ENCODE measurements at places on chromosomes 7 and 10.

DNA sequence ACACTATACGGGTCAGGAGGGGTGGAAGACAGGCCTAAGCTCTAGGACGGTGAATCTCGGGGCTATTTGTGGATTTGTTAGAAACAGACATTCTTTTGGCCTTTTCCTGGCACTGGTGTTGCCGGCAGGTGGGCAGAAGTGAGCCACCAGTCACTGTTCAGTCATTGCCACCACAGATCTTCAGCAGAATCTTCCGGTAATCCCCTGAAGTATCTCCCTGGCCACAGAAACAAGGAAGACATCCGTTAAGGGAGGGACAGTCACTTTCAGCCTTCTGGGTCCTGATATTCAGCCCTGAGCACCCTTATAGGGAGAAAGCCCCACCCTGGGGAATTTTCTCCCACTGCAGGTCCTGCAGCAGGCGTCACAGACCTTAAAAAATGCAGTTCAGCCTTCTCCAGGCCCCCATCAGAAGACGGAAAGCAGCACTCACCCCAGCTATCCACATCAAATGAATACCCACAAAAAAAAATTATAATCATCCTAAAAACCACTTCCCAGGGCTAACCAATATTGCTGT lies 23.2 kb downstream of the PLAC9 start:
- no peak for DNase-seq

- DNase-seq, result no peak
Measured at GRCh38 chr10:4371691-4372295, 454.2 kb upstream of the AKR1E2 start.

GRCh38 chr7:149179241-149179640 lies 16.1 kb upstream of the ZNF282 start:
- no peak for DNase-seq

GRCh38 chr7:7127773-7128172 lies 54.6 kb upstream of the C1GALT1 start:
- DNase-seq, result no peak

- DNase-seq, result no peak
Measured at GRCh38 chr10:95350219-95350829, 59.5 kb upstream of the PDLIM1 start.

DNA sequence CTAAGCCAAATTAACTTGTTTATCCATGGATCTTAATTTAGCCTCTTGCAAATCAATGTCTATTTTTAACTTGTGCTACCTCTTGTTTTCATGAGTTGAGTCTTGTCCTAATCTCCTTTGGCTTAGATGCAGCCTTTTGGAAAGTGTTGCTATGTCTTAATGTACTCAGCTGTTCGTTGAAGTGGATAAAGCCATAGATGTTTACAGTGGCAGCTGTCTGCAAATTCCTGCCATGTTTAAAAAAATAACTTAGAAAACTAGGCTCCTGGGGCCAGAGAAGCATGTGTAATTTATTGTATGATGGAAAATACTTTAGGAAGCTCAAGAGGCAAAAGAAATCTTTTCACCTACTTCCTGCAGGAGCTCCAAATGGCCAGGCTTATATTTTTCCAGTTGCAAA lies 253.1 kb upstream of the RHOBTB1 start:
- peak; percentile 3 for DNase-seq

- DNase-seq, result no peak
Measured at GRCh38 chr10:102777711-102778453, 34.1 kb downstream of the WBP1L start.

- DNase-seq, result no peak
Measured at GRCh38 chr7:625376-625971, 101.0 kb upstream of the DNAAF5 start.

DNA sequence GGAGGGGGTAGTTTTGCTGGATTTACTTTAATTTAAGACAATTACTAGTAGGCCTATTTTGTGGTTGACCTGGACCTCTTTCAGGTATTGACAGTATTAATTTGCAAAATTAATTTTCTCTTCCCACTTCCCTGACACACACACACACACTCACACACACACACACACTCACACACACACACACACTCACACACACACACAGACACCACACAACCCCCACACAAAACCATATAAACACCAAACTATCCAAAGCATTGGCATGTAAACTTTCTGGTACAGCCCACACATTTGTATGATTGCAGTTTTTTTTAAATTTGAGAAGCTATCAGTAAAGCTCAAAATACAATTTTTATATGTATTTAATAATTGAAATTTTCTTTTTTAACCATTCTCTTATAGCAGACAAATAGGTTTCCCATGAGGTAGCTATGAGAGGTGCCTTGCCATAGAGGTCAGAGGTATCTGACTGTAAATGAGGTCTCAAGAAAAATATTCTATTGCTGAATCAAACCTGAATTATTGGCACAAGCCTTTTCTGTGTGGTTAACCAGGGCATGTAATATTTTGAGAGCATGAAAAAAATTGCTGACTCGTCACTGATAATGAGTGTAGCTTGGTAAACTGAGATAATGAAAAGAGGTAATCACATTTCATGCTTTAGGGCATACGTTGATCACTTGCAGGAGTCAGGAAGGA lies 306.5 kb downstream of the GATA3 start:
- DNase-seq, result no peak

DNA sequence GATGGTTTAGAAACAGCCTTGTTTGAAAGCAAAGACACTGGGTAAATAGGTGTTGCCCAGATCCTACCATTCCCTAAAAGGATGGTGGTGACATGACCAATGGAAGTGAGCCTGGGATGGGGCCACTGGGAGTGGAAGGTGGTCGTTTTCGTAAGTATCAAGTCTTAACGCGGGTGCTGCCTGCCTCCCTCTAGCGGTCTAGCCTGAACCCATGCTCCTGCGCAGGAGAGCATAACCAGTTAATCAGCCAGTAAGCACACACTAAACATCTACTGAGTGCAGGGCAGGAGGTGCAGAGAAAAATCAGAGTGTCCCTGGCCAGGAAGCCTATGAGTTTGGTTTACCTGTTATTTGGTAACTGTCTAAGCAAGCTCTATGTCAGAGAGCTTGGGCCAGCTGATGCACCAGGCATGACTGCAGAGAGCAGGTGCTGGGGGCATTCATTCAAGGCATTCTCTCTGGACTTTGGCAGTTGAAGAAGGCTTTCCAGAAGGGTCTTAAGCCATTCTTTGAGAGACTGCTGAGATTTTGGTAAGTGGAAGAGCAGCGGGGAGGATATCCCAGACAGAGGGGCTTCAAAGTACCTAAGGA lies 930 bp downstream of the GARIN1A start:
- DNase-seq, result peak; percentile 15

- peak; percentile 41 for DNase-seq
Measured at GRCh38 chr7:102967798-102968197, 55.0 kb downstream of the LRRC17 start.

- no peak for DNase-seq
Measured at GRCh38 chr7:91051966-91052365, 212.3 kb upstream of the FZD1 start.

DNA sequence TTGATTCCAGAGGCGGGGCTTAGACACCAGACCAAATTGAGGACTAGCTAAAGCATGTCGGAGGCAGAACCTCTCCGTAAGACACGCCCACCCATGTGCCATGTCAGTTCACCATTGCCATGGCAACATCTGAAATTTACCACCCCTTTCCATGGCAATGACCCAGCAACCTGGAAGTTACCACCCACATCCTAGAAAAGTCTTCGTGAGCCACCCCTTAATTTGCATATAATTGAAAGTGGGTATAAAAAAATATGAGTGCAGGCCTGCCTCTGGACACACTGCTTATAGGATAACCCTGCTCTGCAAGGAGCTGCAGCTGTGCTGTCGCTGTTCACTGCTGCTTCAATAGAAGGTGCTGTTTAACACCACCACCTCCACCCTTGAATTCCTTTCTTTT lies 28.0 kb downstream of the TMEM270 start:
- no peak for DNase-seq

DNA sequence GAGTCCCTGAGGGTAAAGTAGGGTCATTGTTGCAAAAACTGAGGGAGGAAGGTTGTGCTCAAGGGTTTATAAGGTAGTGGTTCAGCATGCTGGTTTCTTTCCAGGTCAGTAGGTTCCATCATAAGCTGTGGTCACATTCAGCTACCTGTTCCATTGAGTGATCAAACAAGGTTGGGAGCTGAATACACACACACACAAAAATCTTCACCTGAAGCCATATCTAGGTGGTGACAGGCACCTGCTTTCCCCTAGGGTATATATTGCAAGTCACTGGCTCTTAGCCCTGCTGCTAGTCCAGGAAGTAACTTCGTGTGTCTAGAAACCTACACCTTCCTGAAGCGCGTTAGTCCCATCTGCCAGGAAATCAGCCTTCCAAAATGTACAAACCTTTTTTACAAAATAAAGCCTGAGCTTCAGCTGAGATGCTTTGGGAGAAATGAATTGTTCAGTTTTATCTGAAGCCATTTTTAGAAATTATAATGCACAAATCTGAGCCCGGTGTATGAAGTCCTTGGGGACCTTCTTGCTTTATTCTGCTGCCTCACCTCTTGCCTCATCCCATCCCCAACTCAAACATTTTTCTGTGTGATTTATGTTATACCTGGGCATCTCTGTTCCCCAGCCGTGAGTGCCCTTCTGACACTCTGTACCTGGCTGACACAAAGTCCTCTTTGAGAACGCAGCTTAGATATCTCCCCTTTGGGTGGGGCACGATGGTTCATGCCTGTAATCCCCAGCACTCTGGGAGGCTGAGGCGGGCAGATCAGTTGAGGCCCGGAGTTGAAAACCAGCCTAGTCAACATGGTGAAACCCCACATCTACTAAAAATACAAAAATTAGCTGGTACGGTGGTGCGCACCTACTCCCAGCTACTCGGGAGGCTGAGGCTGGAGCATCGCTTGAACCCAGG lies 10.6 kb upstream of the LAMTOR4 start:
- no peak for DNase-seq

- DNase-seq, result peak; percentile 38
Measured at GRCh38 chr10:97612386-97612785, 20.9 kb downstream of the MORN4 start.

GRCh38 chr7:3438352-3438751 lies 137.3 kb downstream of the SDK1 start:
- DNase-seq, result no peak

DNA sequence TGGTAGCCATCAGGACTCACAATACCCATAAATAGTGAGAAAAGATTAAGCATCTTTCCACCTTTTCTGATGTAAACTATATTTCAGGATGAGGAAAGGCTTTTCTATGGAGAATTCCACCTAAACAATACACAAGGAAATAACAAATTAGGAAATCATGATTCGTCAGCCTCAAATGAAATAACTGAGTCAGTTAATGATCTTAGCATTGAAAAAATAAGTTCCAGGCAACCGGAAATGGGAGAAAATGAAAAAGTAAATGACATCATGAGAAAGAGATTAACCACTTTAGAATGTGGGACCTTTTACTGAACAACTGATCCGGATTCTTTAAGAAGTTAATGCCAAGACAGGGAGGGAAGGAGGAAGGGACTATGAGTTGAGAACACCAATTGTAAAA lies 742.3 kb downstream of the TNS3 start:
- peak; percentile 76 for DNase-seq

DNA sequence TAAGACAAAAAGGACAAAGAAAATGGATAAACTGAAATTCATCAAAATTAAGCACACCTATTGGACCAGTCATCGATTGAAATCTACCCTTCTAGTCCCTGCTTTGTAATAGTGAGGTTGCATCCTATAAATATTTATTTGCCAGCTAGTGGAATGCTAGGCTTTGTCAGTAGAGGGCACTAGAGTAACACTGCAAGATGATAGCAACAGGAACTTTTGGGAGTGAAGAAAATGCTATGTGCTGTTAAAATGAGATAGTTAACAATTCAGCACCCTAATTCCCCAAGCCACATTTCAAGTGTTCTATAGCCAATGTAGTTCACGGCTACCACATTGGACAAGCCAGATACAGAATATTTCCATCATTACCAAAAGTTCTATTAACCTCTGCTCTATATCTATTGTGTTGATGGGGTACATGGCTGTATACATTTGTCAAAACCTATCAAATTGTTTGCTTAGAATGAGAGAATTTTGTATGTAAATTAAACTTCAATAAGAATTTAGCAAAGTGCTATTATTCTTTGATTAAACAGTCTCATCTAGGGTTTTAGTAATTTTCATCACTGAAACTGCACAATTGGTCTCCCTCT lies 69.8 kb downstream of the LSMEM1 start:
- DNase-seq, result peak; percentile 58

DNA sequence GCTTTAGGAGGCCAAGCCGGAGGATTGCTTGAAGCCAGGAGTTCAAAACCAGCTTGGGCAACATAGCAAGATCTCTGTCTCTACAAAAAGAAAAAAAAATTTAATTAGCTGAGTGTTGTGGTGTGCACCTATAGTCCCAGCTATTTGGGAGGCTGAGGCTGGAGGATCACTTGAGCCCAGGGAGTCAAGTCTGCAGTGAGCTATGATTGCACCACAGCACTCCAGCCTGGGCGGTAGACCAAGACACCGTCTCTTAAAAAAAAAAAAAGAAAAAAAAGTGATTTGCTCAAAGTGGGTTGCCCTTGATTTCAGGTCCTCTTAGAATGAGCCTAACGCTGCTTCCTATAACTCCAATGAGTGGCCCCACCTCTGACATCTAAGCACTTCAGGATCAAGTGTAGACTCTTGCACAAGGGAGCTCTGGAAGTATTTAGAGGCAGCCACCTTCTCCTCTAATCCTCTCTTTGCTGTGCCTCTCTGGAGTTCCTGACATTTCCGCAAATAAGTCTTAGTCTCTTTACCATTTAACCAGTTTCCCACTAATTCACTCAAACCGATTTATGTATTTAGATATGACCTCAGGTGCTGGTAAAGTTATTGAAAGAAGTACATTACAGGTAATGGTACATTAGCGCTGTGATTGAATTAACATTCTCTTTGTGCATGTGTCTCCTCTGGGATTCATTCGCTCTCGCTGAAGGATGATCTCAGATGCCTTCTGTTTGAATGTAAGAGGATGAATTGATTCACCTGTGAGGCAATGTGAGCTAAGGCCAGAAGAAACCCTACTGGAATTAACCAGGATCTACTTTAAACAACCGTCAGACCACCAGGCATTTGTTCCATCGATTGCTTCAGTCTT lies 60.8 kb upstream of the CELF2 start:
- no peak for DNase-seq

DNA sequence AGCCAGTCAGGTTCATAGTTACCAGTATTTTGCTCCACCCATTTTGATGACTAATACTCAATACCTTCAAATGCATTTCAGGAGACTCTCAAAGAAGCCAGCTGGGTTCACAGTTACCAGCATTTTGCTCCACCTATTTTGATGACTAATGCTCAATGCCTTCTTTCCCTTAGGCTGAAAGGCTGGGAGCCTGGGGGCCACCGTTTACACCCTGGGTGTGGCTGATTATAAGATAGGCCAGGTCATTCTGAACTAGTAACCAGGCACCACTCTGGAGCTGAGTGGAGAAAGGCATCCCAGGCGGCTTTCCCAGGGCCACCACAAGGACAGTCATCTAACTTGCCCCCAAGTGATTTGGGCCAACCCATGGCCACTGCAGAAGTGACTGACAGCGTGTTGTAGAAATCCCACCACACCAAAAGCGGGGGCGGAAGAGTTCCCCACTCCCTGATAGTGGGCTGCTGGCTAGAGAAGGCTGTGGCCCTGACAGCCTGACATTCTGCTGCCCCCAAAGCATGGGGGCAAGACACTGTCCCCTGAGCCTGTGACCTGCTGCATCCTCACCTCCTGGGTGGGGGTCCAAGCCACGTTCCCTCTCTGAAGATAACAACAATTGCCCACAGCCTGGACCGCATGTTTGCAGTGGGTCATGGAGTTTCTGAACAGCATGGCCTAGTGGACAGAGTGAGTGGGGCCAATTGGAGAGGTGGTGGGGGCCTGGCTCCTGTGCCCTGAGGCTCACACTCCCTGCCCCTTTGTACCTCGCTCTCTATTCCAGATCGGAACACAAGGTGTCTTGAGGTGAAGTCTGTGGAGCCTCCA lies 23.0 kb upstream of the ZNF488 start:
- peak; percentile 72 for DNase-seq
